ENCODE measurements at places on chromosomes 3 and 15. TPM values are rescaled to one million over a fixed set of nuclear protein-coding genes. Genes with fewer than 3 reads are reported as not detected.

The ZNF620 gene
- 1.6 TPM for total RNA-seq

The TRIM42 gene
- total RNA-seq: not detected

The TEX9 gene
- total RNA-seq: 5.0 TPM

The TARS3 gene
- total RNA-seq: 7.3 TPM

The MYO5C gene
- total RNA-seq: 4.6 TPM

The LARP6 gene
- 74.0 TPM for total RNA-seq

The RNF111 gene
- total RNA-seq: 34.0 TPM

Data from A549 treated with ZK216348 at 1 μM for 4 hours (cell line).